Hematopoietic multipotent progenitor cell treated with erythropoietin and hydrocortisone succinate and interleukin-3 and kit ligand, for 4 days (in vitro differentiated cells): ENCODE measurements at places on chromosomes 2 and 18.

DNA sequence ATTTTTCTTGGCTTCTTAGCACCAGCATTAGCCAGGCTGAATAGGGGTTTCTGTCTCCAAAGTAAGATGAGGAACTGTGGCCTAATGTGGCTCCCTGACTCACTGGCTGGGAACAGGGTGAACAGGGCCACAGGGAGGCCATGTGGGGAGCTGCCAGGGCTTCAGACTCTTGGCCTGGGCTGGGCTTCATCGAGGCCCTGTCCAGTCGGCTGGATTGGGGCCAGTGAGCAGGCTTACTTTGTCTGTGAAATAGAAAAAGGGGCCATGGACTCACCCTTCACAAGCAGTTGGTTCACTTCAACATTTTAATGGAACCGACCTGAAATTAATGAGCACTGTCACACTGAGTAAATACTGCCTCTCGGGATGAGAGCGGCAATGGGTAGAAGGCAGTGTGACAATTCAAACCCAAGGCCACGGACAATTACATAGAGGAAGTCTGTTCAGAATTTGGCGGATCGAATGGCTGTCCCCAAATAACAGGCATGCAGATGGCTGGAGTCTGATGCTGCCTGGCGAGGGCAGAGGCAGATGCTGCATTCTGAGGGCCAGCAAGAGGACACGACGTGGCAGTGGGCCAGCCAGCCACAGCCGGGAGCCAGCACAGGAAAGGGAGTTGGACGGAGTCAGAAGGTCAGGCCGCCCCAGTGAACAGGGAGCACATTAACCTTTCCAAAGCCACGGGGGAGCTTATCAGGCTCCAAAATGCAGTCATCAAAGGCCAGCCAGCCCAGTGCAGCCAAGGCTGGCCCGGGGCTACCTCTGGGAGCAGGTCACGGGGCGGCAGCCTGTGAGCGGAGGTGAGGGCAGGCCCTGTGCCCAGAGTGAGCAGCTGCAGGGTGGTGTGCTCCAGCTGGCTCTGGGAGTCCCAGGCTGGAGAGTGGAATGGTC, 146.6 kb upstream of the REV1 start:
- no peak for DNase-seq

DNA sequence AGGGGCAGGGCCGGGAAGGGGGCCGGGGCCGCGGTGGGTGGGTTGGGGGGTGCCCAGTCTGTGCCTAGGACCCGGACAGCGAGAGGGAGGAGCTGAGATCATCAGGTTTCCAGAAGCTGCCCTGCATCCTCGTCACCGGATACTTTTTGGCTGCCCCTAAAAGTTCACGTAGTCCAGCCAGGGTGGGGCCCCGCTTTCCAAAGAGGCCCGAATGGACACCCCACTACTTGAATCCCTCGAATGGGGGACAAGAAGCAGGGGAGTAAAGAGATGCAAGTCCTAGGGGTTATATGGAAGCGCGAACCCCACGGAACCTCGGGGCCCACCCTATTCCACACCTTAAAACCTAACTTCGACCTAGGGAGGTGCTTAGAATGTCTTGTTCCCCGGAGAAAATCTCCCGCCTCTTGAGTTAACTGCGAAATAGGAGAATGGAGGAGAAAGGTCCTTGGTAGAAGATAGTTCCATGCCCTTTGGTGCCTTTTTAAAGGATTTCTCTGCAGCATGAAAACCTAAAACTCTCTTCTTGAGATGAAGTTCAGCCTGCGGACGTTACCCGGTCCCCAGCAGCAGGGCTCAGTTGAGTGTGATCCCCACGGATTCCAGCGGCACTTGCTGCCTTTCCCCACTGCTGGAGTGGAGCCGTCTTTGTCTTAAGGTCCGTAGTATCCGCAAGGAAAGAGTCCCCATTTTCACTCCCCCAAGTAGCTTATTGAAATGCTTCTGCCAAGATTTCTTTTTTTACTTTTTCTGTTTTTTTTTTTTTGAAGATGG, 2.1 kb upstream of the RNF152 start:
- DNase-seq: peak; percentile 4

DNA sequence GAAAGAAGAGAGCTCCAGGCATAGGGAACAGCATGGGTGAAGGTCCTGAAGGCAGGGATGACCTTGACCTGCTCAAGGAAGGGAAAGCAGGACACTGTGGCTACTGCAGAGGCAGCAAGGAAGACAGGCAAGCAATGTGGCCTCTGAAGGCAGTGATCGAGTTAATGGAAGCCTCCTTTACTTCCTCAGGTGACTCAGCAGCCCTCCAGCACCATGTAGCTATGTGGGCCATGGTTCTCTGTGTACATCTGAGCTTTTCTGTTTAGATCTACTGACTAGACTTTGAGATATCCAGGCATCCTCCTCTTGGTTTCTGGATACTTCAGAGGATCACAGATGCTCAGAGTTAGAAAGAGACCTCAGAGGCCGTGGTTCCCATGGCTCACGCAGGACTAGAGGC, 107.3 kb upstream of the PID1 start:
- DNase-seq: no peak

DNA sequence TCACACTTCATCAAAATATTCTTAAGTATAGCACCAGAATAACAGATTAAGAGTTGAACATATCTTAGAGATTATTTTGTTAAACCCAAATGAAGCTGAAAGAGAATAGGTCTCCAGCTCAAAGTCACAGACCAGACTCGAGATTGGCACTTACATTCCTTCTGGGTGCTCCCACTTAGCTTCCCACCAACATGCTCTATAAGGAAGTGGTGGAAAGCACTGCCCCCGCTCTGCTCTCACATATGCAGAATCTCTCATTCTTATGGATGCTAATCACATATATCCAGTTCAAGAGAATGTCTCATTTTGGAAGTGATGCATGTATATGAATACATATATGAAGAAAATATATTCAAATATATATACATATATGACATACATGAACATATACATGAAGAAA, 71.5 kb upstream of the CD226 start:
- DNase-seq: no peak

- DNase-seq: no peak
Measured at GRCh38 chr2:152115952-152116351, 17.1 kb upstream of the CACNB4 start.

GRCh38 chr18:6251084-6251483, 163.6 kb downstream of the L3MBTL4 start:
- no peak for DNase-seq

DNA sequence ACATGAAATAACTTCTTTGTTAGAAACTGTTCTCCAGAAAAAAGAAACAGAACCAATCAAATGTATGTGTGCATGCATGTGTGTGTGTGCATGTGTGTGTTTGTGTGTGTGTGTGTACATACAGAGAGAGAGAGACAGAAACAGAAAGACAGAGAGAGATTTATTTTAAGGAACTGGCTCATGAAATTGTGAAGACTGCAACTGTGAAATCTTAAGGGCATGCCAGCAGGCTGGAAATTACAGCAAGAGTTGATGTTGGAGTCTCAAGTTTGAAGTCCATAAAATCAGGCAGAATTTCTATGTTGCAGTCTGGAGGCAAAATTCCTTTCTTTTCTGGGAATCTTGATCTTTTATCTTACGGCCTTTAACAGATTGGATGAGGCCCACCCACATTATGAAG, 168.9 kb upstream of the CDH20 start:
- DNase-seq: no peak

GRCh38 chr18:3869848-3870247, 419.9 kb downstream of the TGIF1 start:
- peak; percentile 82 for DNase-seq

DNA sequence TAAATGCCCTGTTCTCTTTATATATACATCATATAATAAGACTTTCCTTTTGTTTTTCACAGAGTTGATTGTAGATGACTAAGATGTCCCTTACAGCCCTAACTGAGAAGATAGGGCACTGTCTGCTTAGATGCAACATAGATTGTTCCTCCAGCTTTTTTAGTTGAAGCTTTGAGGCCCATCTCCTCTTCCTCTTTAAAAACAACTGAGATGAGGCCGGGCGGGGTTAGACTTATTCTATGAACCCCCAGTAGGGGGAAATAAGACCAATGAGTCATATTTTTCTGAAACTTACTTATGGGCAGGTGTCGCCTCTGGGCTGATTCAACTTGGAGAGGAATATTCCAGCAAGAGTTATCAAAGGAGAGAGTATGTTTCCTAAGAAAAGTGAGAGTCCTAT, 84.6 kb downstream of the FBXO15 start:
- DNase-seq: peak; percentile 18

DNA sequence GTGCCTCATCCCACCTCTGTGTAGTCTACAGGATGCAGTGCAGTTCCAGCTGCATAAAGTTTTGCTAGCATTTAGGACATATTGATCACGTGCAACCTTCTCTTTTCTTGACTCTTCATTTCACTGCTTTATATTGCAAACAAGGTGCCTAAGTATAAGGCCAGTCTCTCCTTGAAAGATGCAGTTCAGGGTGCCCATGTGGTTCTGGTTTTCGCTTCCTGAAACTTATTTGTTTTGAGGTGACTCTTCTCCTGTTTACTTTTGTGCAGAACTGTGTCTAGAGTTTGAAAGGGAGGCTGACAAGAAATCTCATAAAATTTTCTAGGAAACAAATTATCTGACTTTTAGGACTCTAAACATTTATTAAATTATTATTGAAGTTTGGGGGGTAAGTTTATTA, 189.9 kb downstream of the UBE2E3 start:
- DNase-seq: no peak

DNA sequence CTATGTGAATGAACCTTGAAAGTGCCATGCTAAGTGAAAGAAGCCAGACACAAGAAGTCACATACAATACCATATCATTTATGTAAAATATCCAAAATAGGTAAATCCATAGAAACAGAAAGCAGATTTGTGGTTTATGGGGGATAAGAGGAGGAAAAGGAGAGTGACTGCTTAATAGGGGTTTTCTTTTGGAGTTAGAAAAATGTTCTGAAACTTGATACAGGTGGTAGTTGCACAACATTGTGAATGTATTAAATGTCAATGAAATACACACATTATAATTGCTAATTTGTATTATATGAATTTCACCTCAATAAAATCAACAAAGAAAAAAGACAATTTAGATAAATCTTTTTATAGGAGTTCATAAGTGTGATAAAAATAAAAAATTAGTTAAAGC, 37.1 kb downstream of the MEMO1 start:
- DNase-seq: no peak

DNA sequence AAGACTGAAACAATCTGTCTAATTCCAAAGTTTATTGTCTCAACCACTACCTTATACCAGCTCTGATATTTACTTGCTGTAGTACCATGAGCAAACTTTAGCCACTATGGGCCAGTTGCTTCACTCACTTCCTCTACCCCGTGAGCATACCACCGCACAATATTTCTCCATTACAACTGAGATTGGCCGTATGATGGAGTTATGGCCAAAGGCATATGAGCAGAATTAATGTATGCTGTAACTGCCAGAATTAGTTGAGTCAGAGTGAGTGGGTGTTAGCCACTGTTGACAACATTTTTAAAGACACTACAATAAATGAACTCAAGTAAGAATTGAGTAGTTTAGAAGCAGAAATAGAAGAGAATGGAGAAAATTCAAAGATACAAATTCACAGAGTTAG, 69.7 kb downstream of the LRATD1 start:
- no peak for DNase-seq

DNA sequence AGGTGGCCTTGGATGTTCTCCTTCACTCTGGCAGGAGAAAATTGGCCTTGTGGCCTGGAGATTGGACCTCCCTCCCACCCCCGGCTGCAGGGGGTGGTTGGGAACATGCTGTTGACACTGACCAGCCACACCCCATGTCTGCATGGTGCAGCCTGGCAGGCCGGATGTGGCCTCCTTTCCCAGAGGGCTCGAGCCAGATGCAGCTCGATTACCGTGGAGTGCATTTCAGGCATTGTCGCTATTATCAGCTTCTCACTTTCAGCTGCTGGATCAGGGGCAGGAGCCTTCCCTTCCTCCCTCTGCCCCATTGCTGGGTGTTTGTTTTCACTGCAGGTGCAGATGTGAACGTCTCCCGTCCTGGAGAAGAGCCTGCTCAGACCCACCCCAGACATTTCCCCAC, 211.0 kb upstream of the SIX2 start:
- DNase-seq: peak; percentile 24

GRCh38 chr2:216119146-216119545, 10.0 kb downstream of the XRCC5 start:
- DNase-seq: no peak
